Stimulated activated CD4-positive, alpha-beta T cell treated with anti-CD3 and anti-CD28 coated beads, TNF-alpha, amount 100 ng/mL, for 48 hours (primary cell): ENCODE measurements at places on chromosomes 11 and 22.

GRCh38 chr22:40583053-40583741, 53.3 kb downstream of the MRTFA start:
- no peak for DNase-seq

- no peak for DNase-seq
Observed at GRCh38 chr11:112771851-112772250, 189.4 kb upstream of the NCAM1 start.

DNA sequence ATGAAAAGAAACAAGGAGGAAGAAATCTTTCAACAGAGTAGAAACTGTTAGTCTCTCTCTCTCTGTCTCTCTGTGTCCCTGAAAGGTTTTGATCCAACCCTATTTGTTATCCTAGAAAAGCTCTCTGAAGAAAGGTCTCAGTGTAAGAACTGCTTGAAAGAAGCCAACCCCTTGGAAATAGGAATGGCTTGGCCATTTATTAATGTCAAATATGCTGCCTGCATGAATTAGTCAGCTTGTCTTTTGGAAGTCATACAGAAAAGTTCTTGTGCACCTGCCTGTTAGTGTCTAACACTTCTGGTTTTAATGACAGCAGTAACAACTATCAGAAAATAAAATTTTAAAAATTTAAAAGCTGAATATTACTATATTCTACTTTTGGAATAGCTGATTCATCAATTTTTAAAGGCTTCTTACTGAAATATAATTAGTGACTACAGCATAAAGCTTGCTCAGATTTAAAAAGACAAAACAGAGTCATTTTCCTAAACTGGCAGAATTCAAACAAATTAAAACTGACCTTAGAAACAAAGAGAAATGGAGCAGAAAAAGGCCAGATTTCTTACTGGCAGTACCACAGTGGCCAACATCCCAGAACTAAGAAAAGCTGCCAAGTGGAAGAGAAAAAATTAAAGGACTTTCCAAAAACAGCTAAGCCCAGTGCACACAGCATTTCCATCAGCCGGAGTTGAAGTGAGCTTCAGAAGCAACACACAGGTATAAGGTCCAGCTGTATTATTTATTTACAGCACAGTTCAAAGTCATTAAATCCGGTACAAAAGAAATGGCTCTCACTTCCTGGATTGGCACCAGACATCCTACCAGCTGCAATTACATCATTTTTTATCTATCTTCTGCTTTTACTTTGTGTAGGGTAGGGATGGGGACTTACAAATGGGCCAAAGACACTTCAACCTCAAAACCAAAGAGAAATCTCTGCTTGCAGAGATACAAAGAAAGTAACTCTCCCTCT, 76.3 kb downstream of the PRCP start:
- no peak for DNase-seq

GRCh38 chr11:118660681-118661424, 18.6 kb downstream of the TREH start:
- DNase-seq, result no peak

DNA sequence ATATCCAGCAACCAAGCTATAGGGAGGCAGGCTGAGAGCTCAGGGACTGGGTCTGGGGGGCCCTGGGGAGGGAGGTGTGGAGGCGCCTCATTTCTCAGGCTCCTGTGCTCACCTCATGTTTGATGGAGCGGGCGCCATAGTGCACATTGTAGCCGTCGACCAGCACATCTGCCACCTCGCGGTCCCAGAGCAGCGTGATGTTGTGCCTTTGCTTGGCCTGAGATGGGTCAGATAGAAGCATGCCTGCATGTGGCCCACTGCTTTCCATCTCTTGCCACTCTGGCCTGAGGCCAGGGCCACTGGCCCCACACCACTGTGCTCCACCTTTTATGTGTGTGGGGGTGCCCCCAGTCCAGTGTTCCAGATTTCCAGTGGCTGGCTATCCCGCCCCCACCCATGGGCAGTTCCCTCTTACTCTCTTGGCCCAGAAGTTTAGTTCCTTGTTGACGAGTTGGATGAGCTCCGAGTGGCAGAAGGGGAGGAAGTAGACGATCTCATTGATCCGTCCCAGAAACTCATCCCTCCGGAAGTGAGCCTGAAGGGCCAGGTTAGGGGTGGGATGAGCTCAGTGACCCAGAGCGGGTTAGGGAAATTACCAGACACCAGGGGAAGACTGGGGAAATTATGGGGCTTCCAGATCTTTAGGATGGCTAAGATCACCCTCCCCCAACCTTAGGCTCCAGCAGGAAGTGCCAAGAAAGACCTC, 50.1 kb upstream of the PHOX2A start:
- no peak for DNase-seq

- no peak for DNase-seq
Observed at GRCh38 chr11:122724520-122724919, 69.0 kb downstream of the UBASH3B start.

- DNase-seq, result no peak
Observed at GRCh38 chr11:16831316-16832192, 93.1 kb downstream of the C11orf58 start.

GRCh38 chr11:8032576-8033304, 45.6 kb downstream of the EIF3F start:
- no peak for DNase-seq

DNA sequence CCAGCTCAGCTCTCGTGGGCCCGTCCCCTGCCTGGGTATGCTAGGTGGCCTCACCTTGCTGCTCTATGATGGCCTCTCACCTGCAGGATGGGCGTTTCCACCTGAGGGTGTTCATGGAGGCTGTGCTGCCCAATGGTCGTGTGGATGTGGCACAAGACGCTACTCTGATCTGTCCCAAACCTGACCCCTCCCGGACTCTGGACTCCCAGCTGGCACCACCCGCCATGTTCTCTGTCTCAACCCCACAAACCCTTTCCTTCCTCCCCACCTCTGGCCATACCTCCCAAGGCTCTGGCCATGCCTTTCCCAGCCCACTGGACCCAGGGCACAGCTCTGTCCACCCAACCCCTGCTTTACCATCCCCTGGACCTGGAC, 2.1 kb downstream of the ZP1 start:
- DNase-seq, result no peak

DNA sequence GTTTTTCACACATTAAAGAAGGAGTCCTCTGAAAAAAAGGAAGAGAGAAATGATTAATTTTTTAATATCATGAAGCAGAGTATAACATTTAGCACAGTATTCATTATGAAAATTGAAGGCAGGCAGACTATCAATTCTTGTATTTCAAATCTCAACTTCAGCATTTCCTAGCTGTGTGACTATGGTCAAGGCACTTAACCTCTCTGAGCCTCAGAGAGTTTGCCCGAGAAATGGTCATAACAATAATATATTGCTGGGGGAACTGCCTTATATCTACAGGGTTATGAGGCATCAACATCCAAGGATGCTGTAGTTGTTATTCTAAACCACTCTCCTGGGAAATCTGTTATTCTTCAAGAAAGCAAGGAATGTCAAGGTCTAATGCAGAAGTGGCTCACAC, 1.1 kb downstream of the MS4A18 start:
- DNase-seq, result no peak

- no peak for DNase-seq
Observed at GRCh38 chr11:44125598-44125997, 30.1 kb downstream of the EXT2 start.

DNA sequence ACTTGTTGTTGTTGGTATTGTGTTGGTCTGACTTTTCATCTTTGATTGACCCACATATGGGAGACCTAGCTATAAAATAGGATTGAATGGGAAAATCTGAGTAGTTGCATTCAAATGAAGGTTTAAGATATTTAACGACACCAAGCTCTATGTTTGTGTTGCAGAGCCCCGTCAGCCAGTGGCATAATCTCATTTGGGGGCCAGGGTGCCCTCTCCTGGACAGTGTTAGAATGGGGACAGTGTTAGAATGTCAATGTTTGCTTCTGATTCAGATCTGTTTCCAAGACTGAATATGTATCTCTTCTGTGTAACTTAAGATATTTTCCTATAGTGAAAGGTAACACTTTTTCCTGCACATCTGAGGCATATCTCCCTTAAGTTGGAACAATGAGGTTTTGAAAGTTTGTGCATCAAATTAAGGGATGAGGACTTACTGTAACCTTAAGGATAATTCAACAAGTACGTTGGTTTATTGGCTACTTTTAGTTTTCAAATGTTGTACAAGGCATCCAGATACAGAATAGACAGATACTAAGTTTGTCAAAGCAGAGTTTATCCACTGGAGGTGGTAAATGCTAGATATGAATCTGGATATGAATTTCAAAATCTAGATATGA, 5.3 kb upstream of the OR52M1 start:
- DNase-seq, result no peak

DNA sequence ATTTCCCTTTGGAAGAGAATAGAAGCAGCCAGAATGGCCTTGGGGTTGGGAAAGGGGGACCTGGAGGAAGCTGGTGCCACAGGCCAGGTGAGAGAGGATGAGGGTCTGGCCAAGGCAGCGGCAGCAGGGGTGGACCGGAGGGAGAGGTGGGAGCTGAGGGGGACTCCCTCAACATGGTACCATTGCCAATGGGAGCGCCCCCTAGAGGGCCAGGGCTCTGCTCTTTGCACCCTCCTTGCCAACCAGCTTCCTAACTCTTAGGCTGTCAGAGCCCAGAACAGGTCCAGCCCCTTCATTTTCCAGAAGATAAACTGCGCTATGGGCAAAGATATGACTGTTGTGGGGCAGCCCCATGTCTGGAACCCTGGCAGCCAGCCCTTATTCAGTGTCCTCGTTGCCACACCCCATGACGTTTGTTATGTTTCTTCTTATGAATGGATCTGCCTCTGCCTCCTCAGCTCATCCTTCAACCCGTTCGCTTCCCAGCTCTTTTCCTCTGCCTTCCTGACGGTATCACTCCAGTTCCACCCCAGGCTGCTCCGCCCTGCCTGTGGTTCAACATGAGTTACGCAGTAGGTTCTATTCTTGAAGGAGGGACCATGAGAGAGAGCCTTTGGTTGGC, 185.2 kb downstream of the GRIK4 start:
- DNase-seq, result no peak

DNA sequence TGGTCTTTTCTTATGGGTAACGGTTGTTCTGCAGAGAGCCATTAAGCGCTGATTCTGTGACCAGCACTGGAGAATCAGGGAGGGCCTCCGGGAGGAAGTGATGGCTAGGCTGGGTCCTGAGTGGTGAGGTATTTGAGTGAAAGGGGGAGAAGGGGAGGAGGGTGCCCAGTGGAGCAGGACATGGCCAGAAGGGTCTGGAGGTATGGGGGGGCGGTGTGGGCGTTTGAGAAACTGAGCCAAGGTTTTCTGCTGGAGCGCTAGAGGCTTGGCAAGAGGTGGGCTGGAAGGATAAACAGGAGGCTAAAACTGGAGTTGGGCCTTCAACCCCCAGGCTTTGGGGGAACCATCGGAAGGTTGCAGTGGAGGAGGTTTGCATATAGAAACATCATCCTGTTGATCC, 72.5 kb downstream of the FBLN1 start:
- no peak for DNase-seq

GRCh38 chr11:35404388-35404775, 15.0 kb downstream of the SLC1A2 start:
- no peak for DNase-seq

DNA sequence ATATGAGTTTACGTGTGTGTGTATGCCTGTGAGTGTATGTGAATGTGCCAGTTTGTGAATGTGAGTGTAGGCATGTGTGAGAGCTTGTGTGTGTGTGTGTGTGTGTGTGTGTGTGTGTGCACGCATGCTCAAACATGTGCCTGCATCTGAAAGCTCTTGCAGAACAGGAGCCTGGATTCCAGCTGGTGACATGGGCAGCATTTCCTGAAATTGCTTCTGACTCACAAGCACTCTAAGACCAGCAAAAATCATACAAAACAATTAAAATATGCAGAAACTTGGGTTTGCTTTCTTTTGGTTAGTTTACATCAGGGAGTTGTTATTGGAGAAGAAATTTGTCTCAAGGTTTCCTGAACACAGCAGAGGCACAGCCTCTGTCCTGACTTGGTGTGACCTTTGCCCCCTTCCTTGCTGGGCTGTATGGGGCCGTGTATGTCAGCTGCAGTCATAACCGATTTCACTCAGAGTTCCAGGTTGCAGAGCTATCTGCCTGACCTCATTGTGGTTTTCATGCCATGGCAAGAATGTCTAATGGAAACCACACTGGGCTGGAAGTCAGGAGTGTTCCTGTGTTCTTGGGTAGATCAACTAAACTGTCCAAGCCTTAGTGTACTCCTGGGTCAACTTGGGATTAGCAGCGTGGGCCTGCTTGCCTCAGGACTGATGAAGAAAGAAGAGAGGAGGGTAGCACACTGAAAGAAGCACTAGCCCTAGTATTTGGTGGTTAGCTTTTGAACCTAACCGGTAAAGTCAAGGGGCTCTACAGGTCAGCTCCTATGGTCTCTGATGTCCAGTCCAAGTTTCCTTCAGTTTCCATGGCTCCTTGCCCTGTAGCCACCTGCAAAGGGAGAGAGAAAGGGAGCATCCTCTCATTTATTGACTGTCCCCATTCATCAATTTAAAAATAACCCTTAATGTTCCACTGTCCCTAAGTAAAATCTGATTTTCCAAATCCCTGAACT, 143.7 kb downstream of the SNX19 start:
- DNase-seq, result no peak

- DNase-seq, result no peak
Observed at GRCh38 chr22:27087051-27087450, 429.7 kb downstream of the MIAT start.

DNA sequence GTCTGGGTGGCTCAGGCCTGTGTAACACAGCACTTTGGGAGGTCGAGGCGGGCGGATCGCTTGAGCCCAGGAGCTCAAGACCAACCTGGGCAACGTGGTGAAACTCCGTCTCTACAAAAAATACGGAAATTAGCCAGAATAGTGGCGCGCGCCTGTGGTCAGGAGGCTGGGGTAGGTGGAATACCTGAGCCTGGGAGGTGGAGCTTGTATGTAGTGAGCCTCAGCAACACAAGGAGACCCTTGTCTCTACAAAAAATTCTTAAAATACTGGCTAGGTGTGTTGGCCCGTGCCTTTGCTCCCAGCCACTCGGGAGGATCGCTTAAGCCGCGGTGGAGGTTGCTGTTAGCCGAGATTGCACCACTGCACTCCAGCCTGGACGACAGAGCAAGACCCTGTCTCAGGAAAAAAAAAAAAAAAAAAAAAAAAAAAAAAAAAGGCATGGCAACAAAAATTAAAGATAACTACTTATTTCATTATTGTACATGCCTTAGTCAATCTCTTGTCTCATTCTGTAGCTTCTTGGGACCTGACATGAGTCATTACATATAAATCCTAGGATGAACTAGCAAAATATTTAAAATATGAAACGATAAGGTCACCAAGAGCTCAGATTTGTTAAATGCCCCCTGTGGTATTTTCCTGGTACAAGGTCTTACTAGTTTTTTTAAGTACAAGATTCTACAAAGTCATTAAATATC, 1.1 kb downstream of the TAF1D start:
- no peak for DNase-seq

DNA sequence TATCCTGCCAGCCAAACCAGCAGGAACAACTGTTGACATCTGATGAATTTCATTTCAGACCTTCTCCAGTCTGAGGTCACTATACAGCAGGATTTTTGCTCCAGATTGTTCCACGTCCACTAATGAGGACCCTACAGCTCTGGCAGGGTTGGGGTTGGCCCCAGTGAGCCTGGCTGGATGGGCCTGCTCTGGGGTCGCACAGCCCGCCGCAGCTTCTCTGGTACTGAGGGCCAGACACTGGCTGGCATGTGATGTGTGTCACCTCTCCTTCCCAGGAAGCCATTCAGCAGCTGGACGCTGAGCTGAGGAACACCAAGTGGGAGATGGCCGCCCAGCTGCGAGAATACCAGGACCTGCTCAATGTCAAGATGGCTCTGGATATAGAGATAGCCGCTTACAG, 5.4 kb downstream of the NEFH start:
- DNase-seq, result no peak
